A549 treated with Mapracorat at 1 μM for 4 hours (cell line): ENCODE measurements at places on chromosomes 2 and 18. TPM values are rescaled to one million over a fixed set of nuclear protein-coding genes. Genes with fewer than 3 reads are reported as not detected.

Gene ARHGAP15
- not detected in 5 replicates for total RNA-seq

Gene SERPINB13
- not detected in 5 replicates for total RNA-seq

Gene TXNDC2
- total RNA-seq = 0.06 to 0.45 TPM (median 0.19 TPM) in 5 replicates

Gene ZAP70
- 0.27 TPM in 1 of 5 replicates, not detected in the others for total RNA-seq

Gene RAMP1
- total RNA-seq = not detected in 5 replicates

Gene TEX51
- not detected in 5 replicates for total RNA-seq

Gene ALKAL2
- not detected in 5 replicates for total RNA-seq

Gene WDR12
- 50.2 to 73.5 TPM (median 69.1 TPM) in 5 replicates for total RNA-seq

Gene PJVK
- 0.82 to 1.4 TPM (median 0.88 TPM) in 5 replicates for total RNA-seq

Gene HNRNPLL
- 17.8 to 26.3 TPM (median 25.5 TPM) in 5 replicates for total RNA-seq

Gene LOXL3
- 0.20 to 0.50 TPM (median 0.44 TPM) in 5 replicates for total RNA-seq

Gene PRSS56
- 0.07 to 0.21 TPM (median 0.12 TPM) in 5 replicates for total RNA-seq

Gene CD302
- 2.0 to 2.4 TPM (median 2.1 TPM) in 5 replicates for total RNA-seq

Gene GALNT5
- 2.0 to 2.2 TPM (median 2.1 TPM) in 5 replicates for total RNA-seq

Gene CAPN14
- total RNA-seq = 0.03 to 0.05 TPM in 2 of 5 replicates, not detected in the others

Gene CCDC150
- total RNA-seq = 2.6 to 8.2 TPM (median 4.7 TPM) in 5 replicates

Gene ACADL
- total RNA-seq = 0.06 to 0.19 TPM (median 0.13 TPM) in 4 of 5 replicates, not detected in the other

Gene KIAA2012
- not detected in 5 replicates for total RNA-seq

Gene ITSN2
- total RNA-seq = 15.2 to 23.2 TPM (median 21.6 TPM) in 5 replicates

Gene ATG4B
- total RNA-seq = 42.2 to 69.2 TPM (median 53.1 TPM) in 5 replicates

Gene SLC4A1AP
- 27.0 to 35.2 TPM (median 29.7 TPM) in 5 replicates for total RNA-seq

Gene POLR1A
- 16.6 to 25.3 TPM (median 22.0 TPM) in 5 replicates for total RNA-seq

Gene KCNK3
- total RNA-seq = 0.43 to 0.94 TPM (median 0.79 TPM) in 5 replicates

Gene FN1
- 171 to 279 TPM (median 205 TPM) in 5 replicates for total RNA-seq

Gene CLHC1
- total RNA-seq = 1.4 to 3.5 TPM (median 1.9 TPM) in 5 replicates

Gene CABYR
- 12.9 to 19.3 TPM (median 14.1 TPM) in 5 replicates for total RNA-seq

Gene ADRA2B
- 0.05 to 0.13 TPM (median 0.09 TPM) in 5 replicates for total RNA-seq

Gene MYO7B
- 0.09 to 0.24 TPM (median 0.14 TPM) in 5 replicates for total RNA-seq

Gene LAMA1
- total RNA-seq = 0.03 to 0.45 TPM (median 0.06 TPM) in 5 replicates

Gene AKAIN1
- not detected in 5 replicates for total RNA-seq

Gene CD207
- total RNA-seq = not detected in 5 replicates

Gene HOXD3
- 0.20 to 0.30 TPM in 2 of 5 replicates, not detected in the others for total RNA-seq

Gene SERPINB3
- 0.16 to 0.27 TPM in 2 of 5 replicates, not detected in the others for total RNA-seq

Gene TEKT4
- total RNA-seq = not detected in 5 replicates

Gene MRPL33
- 311 to 551 TPM (median 325 TPM) in 5 replicates for total RNA-seq

Gene PIEZO2
- 0.47 to 1.0 TPM (median 0.80 TPM) in 5 replicates for total RNA-seq

Gene FSHR
- not detected in 5 replicates for total RNA-seq

Gene SIGLEC15
- total RNA-seq = not detected in 5 replicates

Gene ALK
- not detected in 5 replicates for total RNA-seq

Gene IL36G
- total RNA-seq = not detected in 5 replicates

Gene DCC
- not detected in 5 replicates for total RNA-seq

Gene ABCG5
- total RNA-seq = not detected in 5 replicates

Gene IL36B
- total RNA-seq = 0.15 to 0.34 TPM (median 0.17 TPM) in 3 of 5 replicates, not detected in the others

Gene MC5R
- total RNA-seq = not detected in 5 replicates

Gene ACKR3
- total RNA-seq = 12.5 to 17.9 TPM (median 14.4 TPM) in 5 replicates

Gene GRHL1
- total RNA-seq = 0.88 to 1.5 TPM (median 1.1 TPM) in 5 replicates

Gene FBLN7
- total RNA-seq = 0.13 to 0.73 TPM (median 0.58 TPM) in 5 replicates

Gene TMEM247
- not detected in 5 replicates for total RNA-seq

Gene DLX1
- total RNA-seq = 3.2 to 4.0 TPM (median 3.2 TPM) in 5 replicates

Gene SCN9A
- total RNA-seq = 2.6 to 5.0 TPM (median 4.3 TPM) in 5 replicates

Gene MROH2A
- 0.12 to 0.26 TPM (median 0.18 TPM) in 4 of 5 replicates, not detected in the other for total RNA-seq

Gene CYP26B1
- 10.8 to 16.9 TPM (median 15.1 TPM) in 5 replicates for total RNA-seq

Gene IGFBP5
- 0.08 to 0.25 TPM (median 0.20 TPM) in 5 replicates for total RNA-seq

Gene DSG1
- total RNA-seq = not detected in 5 replicates

Gene VWC2L
- not detected in 5 replicates for total RNA-seq

Gene C2orf81
- total RNA-seq = 2.4 to 3.7 TPM (median 2.6 TPM) in 5 replicates

Gene PRKAG3
- total RNA-seq = not detected in 5 replicates

Gene SKOR2
- total RNA-seq = not detected in 5 replicates
